ENCODE measurements at places on chromosomes 12 and 14.
A peak's percentile ranks its signal among the peaks of the same experiment; 100 is the strongest.

DNA sequence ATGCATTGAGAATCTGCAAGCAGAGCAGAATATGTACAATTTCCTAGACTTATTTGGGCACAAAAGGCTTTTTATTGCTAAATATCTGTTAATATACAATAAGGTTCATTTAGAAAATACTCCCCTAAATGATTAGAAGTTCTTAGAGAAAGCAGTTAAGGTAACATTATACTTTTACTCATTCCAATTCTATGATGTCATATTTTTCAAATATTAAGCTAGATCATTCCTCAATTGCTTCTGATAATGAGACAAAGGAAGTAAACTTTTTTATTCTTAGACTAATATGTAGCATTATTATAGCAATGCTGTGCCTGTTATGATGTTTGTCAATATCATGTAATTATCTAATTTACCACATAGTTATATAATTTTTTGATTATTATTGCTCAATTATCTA lies 447.0 kb downstream of the SLC16A7 start:
- no peak for DNase-seq

GRCh38 chr14:75807667-75808360 lies 146.8 kb downstream of the TTLL5 start:
- no peak for DNase-seq

DNA sequence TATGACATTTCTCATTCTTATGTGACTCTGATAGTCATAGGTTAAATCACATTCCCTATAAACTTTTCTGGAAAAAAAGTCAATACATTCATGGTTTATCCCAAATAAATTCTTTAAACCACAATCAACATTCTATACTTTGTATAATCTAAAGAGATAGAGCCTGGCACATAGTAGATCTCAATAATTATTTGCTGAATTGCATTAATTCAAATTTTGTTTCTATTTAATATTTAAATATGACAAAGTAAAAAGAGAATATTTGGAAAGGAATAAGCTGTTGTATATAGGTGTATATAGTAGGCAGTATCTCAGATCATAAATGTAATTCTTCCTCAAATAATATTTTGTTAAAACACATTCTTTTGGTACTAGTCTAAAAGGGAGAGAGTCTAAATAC lies 102.2 kb upstream of the USP15 start:
- DNase-seq: no peak

- DNase-seq: no peak
Observed at GRCh38 chr14:36493761-36494160, 26.3 kb downstream of the NKX2-1 start.

GRCh38 chr14:104136472-104137296 lies 1.7 kb upstream of the KIF26A start:
- DNase-seq: no peak

- DNase-seq: no peak
Observed at GRCh38 chr14:20333494-20333841, 389 bp upstream of the CCNB1IP1 start.

GRCh38 chr12:42299392-42300308 lies 26.2 kb downstream of the ZCRB1 start:
- DNase-seq: no peak

DNA sequence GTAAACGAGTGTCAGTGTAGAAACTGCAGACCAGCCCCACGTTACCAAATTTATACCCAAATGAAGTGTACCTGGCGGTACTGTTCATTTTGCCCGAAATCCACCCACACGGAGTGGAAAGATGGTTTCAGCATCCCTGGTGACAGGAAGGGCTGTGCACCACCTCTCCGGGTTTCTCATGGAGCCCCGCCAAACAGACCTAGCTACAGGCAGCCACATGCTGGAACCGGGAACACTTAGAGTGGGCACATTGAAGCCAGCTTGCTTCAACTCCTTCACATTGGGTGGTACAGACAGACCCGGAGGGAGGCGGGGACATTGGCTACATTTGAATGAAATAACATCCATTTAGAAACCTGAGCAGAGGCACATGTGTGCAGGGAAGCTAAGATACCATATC lies 84.4 kb downstream of the PPP2R5C start:
- no peak for DNase-seq

DNA sequence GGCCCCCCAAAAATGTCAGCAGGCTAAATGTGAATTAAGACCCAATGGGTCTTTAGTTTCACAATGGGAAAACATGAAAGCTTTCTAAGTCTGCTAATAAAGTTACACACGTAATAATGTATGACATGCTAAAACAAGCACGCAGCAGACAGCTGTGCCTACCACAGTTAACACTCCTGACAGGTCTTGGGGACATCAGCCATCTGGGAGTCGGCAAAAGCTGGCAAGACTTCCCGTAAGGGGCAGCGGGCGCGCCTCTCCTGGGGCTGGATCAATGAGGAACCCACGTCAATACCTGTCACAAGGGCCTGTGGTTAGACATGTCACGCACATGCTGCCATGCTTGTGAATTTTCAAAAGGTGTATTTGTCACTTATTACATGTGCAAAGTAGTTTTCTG lies 45.0 kb downstream of the ACTN1 start:
- DNase-seq: peak; percentile 12

GRCh38 chr12:24839268-24839791 lies 109.6 kb downstream of the BCAT1 start:
- DNase-seq: no peak

GRCh38 chr14:58131386-58131785 lies 20.6 kb downstream of the ARMH4 start:
- no peak for DNase-seq

- DNase-seq: no peak
Observed at GRCh38 chr12:1099158-1099557, 108.1 kb downstream of the ERC1 start.

DNA sequence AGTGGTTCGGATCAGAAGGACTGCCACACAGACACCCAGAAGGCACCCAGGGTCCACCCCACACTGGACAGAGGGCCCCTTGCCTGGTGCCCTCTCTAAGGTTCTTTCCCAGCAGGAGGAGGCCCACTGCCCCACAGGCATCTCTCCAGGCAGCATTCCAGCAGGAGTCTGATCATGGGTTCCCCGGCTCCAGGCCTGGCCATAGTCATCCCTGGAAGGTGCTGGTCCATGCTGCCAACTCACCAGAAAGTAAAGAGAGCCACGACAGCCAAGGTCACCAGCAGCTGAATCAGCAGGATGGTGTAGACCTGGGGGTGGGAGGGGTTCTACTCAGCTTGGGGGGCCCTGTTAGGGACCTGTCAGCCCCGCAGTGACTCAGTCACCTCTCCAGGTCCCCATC lies 6.4 kb downstream of the FAIM2 start:
- no peak for DNase-seq

- no peak for DNase-seq
Observed at GRCh38 chr14:63426838-63427352, 108.2 kb upstream of the GPHB5 start.

DNA sequence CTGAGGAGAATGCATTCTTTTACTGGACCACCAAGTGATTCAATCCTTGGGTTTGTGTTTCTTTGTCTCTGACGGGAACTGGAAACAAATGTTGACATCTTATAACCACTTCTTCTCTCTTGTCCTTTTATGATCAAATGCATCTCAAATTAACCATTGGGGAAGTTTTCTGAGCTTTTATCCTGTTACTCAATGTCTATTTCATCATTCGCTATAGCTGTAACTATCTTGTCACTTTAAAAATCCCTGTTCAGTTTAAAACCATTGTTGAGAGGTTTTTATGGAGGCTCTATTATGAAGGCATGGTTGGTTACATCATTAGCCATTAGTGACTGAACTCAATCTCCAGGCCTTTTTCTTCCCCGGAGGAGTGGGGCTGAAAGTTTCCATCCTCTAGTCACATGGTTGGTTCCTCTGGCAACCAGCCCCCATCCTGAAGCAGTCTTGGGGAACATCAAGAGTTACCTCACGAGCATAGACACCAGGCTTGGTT lies 2.7 kb upstream of the CLEC6A start:
- no peak for DNase-seq

- no peak for DNase-seq
Observed at GRCh38 chr14:31124197-31124596, 83.4 kb downstream of the HECTD1 start.

DNA sequence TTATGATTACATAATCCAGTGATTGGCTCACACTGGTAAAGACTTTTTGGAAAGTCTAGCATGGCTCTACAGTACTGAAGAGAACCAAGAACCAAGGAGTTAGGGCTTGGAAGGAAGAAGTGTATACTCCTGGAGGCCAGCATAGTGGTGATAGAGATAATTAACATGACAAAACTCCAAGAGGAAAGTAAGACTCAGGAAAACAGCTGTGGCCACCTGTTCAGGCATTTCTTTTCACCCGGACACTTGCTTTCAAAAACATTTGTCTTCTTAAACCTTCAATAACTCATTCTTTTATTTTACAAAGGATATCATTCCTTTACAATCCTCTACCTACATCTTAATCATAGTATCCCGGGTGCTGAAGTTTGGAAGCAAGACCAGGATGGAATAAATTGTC lies 50.9 kb downstream of the KLHL28 start:
- no peak for DNase-seq

GRCh38 chr12:81245458-81245857 lies 167.6 kb downstream of the ACSS3 start:
- DNase-seq: no peak

GRCh38 chr14:33676135-33676566 lies 274.7 kb downstream of the EGLN3 start:
- peak; percentile 4 for DNase-seq

- DNase-seq: no peak
Observed at GRCh38 chr14:40656311-40656710, 950.4 kb upstream of the LRFN5 start.

GRCh38 chr12:22481547-22482104 lies 62.7 kb downstream of the C2CD5 start:
- DNase-seq: no peak

DNA sequence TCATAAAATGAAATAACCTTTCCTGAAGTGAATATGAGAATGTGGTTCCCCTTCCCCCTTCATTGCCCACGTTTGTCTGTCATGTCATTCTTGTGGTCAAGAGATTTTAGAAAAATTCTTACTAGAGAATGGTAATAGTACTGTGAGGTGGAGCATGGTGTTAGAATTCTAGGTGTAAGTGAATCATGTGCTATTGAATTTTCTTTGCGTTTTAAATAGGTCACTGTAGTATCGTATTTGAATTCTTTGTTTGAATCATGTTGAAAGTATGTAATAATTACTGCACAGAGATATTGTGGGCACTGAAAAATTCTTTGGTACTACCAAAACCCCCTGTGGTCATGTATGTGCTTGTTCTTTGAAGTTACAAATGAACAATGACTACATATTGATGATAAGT lies 49.9 kb downstream of the FUT8 start:
- no peak for DNase-seq

DNA sequence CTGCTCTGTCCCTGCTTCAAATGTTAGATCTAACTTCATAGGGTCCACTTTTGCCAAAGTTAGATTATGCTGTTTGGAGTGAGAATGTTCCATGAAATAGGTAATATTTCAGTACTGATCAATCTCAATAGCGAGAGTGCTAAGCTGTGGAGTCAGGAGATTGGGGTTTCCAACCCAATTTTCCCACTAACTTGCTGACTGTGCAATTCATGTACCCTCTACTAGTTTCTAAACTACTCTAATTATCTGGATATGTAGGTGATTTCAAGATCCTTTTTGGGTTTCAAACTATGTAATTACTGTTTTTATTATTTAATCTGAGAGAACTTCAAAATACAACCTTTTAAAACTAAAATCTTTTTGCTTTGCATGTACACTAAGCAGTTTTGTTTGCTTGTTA lies 45.9 kb downstream of the GPR137C start:
- no peak for DNase-seq

GRCh38 chr12:106332536-106332935 lies 25.0 kb upstream of the POLR3B start:
- no peak for DNase-seq

DNA sequence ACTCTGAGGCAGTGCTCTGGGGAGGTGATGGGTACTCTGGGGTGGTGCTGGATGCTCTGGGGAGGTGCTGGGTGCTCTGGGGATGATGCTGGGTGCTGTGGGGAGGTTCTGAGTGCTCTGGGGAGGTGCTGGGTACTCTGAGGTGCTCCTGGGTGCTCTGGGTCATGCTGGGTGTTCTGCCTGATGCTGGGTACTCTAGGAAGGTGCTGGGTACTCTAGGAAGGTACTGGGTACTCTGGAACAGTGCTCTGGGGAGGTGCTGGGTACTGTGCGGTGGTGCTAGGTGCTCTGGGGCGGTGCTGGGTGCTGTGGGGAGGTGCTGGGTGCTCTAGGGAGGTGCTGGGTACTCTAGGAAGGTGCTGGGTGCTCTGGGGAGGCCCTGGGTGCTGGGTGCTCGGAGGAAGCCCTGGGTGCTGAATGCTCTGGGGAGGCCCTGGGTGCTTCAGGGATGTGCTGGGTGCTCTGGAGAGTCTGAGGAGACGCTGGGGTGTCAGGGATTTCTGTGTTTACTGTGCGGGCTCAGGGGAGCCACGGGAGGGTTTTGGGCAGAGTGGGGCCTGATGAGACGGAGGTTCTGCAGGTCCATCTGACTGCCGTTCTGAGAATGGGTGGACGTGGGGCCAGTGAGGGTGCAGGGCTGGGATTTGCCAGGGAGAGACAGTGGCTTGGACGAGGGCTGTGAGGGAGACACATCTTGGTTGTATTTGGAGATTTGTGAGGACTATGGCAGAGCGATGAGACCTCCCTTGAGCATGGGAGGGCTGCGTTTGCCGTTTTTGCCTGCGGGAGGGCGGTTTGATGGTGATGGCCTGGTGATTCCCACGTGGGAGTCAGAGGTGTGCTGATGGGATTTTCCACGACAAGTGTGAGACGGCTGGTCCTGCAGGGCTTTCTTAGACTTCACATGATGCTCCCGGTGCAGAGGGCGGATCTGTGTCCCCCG lies 30.0 kb downstream of the MMP17 start:
- no peak for DNase-seq

All from NCI-H1694 treated with DMSO at 0.1 percent for 48 hours (cell line).